Erythroblast (primary cell): ENCODE measurements at places on chromosomes 6 and 20.

GRCh38 chr6:158061709-158062461 is 80.2 kb downstream of the SYNJ2 start:
- no peak for DNase-seq

GRCh38 chr6:11212664-11213063 is 19.8 kb downstream of the NEDD9 start:
- DNase-seq: no peak

GRCh38 chr6:16162003-16162402 is 33.1 kb downstream of the MYLIP start:
- DNase-seq: no peak

- peak; percentile 39 for DNase-seq
Observed at GRCh38 chr20:50794181-50794845, 548 bp upstream of the BCAS4 start.

- peak; percentile 86 for DNase-seq
Observed at GRCh38 chr20:23050847-23051627, 1.6 kb upstream of the THBD start.
